ENCODE measurements at places on chromosomes 5 and 9.

- no peak for DNase-seq
Observed at GRCh38 chr9:68548241-68548640, 7.6 kb upstream of the TMEM252 start.

DNA sequence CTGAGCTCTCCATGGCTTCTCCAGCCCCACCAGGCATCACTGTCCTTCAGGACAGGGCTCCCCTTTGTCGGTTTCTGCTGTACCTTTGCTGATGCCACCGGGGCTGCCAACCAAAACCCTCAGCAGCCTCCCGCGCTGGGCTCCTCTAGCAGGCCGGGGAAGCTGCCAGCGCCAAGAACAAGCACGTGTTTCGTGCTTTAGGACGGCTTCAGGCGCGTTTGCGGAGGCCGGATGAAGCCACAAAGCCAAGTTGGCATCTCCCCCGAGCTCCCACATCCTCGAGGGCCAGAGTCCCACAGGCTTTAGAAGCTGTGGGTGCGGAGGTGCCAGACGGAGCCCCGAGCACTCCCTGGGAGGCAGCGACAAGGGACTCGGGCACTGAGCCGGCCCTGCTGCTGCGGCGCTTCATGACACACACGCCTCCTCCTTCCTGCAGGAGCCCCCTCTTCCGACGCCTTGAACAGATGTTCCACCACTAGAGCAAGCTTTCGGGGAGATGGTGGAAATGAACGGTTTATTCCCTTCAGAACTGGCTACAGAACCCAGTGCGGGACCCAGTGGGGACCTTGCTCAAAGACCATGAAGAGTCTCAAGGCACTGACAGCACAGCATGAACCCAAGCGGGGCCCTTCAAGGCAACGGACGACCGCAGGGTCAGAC lies 36.7 kb downstream of the SARDH start:
- DNase-seq, result no peak

GRCh38 chr5:120361941-120362340 lies 102.2 kb upstream of the PRR16 start:
- no peak for DNase-seq

GRCh38 chr9:90900130-90900529 lies 98.5 kb downstream of the SYK start:
- DNase-seq, result no peak

DNA sequence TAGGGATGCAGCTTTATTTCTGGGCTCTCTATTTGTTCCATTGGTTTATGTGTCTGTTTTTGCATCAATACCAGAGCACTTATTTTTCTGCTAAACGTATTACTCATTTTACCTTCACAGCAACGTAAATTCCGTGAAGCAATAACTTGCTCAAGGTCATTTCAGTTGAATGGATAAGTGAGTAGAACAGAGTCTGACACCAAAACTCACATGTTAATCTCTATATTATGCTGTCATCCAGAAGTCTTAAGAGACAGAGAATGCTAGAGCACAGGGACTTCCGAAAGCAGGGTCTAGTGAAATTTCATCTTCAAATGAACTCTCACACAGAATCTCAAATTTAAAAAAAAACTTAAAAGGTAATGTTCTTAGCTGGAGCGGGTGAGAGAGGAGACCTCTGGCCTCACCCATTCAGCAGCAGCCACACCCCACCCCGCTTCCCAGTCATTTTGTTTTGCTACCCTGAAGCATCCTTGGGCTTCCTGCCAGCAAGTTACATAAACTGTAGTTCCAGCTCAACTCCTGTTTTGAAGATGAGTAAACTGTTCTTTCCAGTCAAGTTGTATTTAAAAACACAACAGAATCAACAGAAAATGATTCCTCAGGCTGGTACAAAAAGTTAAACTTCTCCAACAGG lies 69.3 kb downstream of the TRIM36 start:
- DNase-seq, result no peak

DNA sequence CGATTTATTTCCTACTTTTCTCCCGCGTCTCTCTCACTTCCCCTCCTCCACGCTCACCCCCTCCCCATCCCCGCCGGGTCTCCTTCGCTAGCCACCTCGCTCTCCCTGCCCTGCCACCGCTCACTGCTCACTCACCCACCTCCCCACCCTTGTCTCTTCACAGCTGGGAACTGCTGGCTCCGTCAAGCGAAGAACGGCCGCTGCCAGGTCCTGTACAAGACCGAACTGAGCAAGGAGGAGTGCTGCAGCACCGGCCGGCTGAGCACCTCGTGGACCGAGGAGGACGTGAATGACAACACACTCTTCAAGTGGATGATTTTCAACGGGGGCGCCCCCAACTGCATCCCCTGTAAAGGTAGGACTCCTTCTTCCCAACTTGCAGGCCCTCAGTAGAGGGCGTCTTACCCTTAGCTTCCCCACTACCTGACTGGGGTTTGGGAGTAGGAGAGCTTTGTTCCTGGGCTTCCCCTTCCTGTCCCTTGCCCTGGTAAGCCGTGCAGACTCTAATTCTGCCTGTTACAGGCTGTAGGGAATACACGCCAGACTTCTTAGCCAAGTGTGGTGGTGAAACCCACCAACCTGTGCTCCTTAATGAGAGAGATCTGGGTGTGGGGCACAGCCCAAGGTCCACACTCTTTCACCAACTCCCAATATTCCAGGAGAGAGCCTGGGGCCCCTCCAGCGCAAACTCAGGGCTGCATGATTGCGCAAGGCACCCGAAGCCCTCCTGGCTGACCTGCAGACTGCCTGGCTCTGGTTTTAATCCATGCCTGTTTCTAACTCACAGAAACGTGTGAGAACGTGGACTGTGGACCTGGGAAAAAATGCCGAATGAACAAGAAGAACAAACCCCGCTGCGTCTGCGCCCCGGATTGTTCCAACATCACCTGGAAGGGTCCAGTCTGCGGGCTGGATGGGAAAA lies 2.5 kb downstream of the FST start:
- no peak for DNase-seq

GRCh38 chr5:123286891-123287290 lies 136.3 kb downstream of the CEP120 start:
- DNase-seq, result no peak

GRCh38 chr5:6747103-6747502 lies 33.9 kb downstream of the TENT4A start:
- no peak for DNase-seq

DNA sequence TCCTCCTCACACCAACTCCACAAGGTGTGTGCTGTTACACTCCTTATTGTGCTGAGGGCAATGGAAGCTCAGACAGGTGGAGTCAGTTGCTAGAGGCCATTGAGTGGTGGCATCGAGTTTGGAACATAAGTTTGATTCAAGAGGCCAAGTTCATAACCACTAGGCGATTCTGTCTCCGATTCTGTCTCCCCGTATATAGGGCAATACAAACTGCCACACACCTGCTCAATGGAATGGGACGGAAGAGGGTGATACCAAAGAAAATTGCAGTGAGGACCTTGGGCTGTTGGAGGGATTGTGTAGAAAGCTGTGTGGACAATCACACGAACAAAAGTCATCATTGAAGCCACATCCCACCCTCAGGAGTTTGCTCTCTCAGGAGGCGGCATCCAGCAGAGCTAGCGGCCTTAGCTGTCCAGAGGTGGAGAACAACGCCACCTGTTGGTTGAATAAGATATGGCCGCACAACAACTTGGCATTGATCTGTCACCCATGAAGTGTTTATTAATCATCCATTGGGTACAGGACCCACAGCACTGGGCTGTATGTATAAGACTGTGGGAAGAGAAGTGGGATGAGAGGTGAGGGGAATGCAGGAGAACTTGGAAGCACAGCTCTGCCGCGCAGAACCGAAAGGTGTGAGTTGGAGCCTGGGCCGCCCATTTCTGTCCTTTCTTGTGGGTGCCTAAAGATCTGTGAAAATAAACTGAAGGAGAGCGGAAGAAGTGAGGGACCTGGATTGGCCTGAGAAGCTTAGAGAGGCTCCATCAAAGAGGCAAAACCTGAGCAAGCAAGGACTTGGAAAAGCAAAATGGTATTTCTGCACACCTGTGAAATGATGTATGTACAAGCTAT lies 16.1 kb upstream of the NEUROG1 start:
- peak; percentile 64 for DNase-seq

- no peak for DNase-seq
Observed at GRCh38 chr5:6758236-6758635, 45.0 kb downstream of the TENT4A start.

GRCh38 chr5:35863159-35863558 lies 6.5 kb downstream of the IL7R start:
- DNase-seq, result no peak

GRCh38 chr5:179618923-179619554 lies 4.4 kb downstream of the HNRNPH1 start:
- no peak for DNase-seq

DNA sequence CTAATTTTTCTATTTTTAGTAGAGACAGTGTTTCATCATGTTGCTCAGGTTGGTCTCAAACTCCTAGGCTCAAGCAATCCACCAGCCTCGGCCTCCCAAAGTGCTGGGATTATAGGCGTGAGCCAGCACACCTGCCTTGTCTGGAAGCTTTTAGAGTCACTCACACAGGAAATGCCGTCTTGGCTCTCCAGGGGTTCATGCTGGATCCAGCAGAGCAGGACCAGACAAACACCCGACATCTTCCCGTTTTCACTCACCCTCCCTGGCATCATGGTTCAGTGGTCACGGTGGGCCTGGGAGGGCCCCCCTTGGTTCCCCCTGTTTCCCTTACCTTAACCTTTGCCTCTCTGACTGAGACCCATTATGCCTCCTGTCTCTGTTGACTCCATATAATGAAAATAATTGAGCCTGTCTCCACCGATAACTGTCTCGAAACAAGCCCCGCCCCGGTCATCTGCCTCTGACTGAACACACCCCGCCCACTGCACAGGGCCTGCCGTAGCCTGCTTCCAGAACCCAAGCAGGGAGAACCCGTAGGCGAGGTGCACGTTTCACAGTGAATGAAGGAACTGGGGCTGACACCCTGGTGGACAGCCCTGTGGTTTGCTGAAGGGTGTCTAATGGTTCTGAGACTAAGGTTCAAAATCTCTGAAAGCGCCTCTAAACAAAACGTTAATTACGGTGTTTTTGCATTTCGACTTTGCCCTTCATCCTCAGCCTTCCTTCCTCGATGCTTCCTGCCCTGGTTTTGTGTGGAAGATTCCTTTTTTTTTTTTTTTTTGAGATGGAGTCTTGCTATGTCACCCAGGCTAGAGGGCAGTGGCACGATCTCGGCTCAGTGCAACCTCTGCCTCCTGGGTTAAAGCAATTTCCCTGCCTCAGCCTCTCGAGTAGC lies 39.7 kb upstream of the SPRY4 start:
- no peak for DNase-seq

- DNase-seq, result no peak
Observed at GRCh38 chr5:91925249-91925648, 542.1 kb upstream of the ARRDC3 start.

DNA sequence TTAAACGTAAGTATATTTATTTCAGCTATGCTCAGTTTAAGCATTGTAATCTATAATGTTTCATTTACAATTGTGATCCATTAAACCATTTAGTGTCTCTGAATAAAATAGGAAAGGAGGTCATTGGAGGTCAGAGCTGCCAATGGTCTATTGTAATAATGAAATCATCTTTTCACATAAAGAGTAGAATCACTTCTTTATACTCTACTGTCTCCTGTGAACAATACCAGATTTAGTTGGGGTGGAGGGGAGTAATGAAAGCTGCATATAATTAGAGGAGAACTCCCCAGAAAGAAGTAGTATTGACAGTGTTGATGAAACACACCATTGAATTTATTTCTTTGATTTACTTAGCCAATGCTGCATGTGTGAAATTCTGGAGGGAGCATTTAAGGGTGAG lies 35.1 kb upstream of the ZFYVE16 start:
- no peak for DNase-seq

GRCh38 chr5:99248066-99248465 lies 319.3 kb upstream of the CHD1 start:
- no peak for DNase-seq

DNA sequence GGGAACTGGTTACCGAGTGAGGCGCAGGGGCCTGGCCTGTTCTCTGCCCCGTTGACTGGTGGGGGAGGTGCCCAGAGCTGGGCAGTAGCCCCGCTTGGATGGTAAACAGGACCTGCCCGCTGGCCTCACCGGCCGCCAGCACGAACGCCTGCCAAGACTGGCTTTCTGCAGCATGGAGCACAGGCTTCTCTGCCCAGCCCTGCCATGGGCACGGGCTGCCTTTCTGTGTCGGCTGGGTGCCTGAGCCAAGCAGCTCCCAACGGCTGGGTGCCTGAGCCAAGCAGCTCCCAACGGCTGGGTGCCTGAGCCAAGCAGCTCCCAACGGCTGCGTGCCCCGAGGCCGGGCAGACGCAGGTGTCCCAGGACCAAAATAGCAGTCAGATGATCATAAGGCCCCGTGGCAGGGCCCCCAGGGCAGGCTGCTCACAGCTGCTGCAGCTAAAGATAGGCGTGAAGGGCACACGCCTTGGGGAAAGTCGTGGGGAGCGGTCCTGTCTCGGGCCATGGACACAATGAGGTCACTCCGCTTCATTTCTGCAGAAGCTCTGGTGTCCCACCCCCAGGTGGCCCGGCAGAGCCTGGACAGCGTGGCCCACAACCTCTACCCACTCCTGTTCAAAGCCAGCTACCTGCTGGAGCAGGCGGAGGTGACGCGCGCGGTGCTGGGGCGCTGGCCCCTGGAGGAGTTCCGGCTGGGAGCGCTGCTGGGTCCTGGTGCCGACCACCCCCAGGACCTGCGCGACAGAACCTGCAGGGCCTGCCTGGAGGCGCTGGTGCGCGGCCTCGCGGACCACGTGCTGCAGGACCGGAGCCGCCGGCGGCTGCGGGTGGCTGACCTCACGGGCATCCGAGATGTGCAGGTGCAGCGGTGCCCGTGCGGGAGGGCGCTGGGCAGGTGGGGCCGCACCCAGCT lies at the start of gene LRRC14B:
TSS of gene LRRC14B (plus strand) at position 460 of the 913 bp plus-strand sequence. CDS start at position 504, 44 bp downstream.
- no peak for DNase-seq

- DNase-seq, result no peak
Observed at GRCh38 chr5:128350705-128351104, 187.3 kb downstream of the FBN2 start.

DNA sequence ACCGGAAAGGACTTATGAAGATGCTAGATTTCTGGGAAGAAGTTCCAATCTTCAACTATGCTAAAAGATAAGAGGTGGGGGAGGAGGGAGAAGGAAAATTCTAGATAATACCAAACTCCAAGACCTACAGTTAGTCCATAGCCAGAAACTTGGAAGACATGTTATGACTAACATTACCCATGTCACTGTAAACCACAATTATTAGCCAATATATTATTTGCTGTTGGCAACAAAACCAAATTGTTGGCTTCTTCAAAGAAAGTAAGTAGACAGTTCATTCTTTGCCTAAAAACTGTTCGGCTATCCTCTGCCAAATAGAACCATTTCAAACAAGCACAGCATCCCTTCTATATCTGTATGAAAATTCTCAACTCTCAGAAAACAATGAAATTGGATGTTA lies 25.1 kb downstream of the PRLR start:
- no peak for DNase-seq

GRCh38 chr5:92981001-92981400 lies 600.0 kb downstream of the NR2F1-AS1 start:
- no peak for DNase-seq

GRCh38 chr5:67903121-67903520 lies 312.4 kb upstream of the PIK3R1 start:
- no peak for DNase-seq

DNA sequence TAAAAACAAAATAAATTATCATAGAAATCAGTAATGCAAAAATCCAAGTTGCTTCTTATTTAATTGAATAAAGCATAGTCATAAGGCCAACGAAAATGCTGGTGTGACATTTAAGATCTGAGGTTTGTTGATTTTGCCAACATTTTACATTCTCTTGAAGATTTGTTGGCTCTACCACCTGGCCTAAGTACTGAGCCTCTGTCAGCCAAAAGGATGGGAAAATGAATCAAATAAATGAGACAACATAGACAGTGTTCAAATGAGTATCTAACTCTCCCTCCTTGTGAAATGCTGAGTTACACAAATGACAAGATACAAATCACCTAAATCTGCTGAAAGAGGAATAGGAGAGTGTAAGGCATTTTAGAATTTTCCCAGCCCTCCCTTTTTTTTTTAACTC lies 575.0 kb downstream of the CDH12 start:
- DNase-seq, result no peak

Data from stimulated activated CD4-positive, alpha-beta T cell treated with anti-CD3 and anti-CD28 coated beads, Interleukin-12 subunit alpha, Interleukin-12 subunit beta, amount 100 ng/mL, for 24 hours (primary cell).